Left kidney (tissue), 8 donors: ENCODE measurements at places on chromosomes 4 and X. TPM values are rescaled to one million over a fixed set of nuclear protein-coding genes. Genes with fewer than 3 reads are reported as not detected.

DNA sequence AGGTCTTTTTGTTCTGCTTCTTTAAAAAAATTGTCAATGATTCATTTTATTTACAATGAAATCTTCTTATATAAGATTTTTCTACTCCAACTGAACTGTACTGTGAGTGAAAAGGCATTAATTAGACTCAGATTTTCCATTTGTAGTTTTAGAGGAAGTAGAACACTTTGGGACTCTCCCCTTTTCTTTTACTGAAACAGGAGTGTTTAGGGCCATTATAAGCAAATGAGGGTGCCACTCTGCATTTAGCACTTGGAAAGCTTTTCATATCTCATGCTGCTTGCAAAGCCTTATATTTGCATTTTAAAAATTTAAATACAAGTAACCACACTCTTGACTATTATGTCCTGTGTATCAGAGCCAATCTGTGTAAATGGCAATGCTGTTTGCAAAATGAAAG, 584.3 kb downstream of the KLHL13 start:
- no peak for DNase-seq

C4orf36 gene
- 1.4 TPM for polyA plus RNA-seq

GRCh38 chr4:128168701-128169100, 107.6 kb downstream of the LARP1B start:
- no peak for DNase-seq

- DNase-seq = no peak
These were observed 333.2 kb upstream of the MAD2L1 start for GRCh38 chr4:120399826-120400225.

TMEM31 gene
- 1.8 TPM for polyA plus RNA-seq

GRCh38 chr4:80107374-80107773, 34.3 kb upstream of the ANTXR2 start:
- no peak for DNase-seq

UNC5C gene
- polyA plus RNA-seq = 44.7 TPM

DNA sequence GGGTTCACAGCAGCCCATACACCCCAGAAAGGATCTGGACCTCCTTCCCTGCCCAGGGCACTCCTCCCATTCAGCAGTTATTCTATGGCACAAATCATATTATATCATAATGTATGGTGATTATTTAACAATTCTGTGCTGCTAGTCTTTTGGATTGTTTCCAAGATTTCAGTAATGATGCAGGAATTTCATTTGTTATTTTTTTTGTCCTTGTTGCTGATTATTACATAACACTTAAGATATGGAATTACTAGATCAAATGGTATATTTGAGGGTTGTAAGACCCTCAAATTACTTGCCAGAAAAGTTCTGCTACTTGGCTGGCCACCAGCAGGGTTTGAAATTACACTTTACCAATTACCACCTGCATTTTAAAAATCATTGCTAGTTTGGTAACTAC, 36.4 kb downstream of the QDPR start:
- DNase-seq = no peak

DNA sequence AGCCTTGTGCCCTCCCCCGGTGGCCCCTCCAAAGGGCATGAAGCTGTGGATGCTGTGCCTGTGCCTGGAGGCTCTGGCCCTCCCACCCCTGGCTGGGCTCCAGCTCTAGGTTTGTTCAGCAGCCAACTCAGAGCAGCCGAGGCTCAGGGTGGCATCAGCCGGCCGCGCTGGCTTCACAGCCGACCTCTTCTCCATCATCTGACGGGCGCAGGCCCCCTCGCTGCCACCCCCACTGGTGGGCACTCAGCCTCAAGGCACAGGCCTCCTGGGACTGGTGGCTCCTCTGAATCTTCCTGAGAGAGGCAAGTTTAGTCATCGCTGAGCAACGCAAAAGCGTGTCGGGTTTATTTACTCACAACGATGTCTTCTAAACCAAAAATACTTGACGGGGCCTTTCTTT, 46.0 kb downstream of the PCGF3 start:
- no peak for DNase-seq
